ENCODE measurements at places on chromosomes 7 and 10.

GRCh38 chr10:118564114-118564513 lies 31.3 kb downstream of the PRLHR start:
- no peak overlapping the region for H3K4me3 ChIP-seq
- no peaks in the 10 kb centered on the region for H3K36me3 ChIP-seq
- DNase-seq: no peak
- H3K27ac ChIP-seq: no peak overlapping the region

DNA sequence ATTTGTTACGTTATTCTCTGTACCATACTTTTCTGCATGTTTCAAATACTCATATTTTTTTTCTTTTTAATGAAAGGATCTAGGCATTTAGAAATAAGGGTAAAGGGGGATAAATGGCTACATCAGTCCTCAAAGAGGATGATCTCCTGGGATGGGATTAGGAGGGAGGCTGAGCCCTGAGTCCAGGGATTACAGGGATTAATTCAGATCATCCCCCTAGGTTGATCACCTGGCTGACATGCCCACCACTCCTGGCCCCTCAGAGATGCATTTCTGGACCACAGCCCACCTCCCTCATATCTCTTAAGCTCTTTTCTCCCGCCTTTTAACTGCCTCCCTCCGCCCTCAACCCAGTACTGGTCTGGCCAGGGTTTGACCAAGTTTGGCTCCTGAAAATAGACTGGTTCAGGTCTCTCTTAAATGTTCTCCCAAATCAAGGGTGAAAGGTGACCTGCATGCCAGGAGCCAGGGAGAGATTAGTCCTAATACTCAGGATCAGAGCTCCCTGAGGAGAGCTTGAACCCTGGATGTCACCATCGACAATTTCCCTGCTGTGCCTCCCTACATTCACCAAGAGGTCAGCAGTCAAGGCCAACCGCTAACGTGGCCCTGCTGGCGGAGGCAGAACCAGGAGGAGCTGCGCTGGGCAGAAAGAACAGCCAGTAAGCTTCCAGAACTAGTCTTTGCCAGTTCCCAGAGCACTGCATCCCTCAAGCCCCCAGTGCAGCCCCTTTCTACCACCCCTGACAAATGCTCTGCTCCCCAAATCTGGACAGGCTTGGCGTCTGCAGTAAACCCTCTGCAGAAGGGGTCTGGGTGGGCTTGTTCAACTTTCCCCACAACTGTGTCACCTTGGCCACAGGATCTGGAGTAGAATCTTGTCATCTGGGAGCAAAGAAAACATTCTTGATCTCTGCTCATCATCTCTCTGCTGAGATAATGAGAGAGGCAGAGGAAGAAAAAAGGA lies 3.0 kb upstream of the CCDC136 start:
- H3K4me3 ChIP-seq: no peak overlapping the region
- no peaks in the 10 kb centered on the region for H3K4me1 ChIP-seq
- peaks cover 14% of the 10 kb centered on the region for H3K27me3 ChIP-seq

GRCh38 chr7:100475549-100475948 lies 3.5 kb downstream of the TSC22D4 start:
- no peaks in the 10 kb centered on the region for H3K36me3 ChIP-seq
- H3K4me1 ChIP-seq: peaks cover 29% of the 10 kb centered on the region
- DNase-seq: no peak
- no peaks in the 10 kb centered on the region for H3K27me3 ChIP-seq

DNA sequence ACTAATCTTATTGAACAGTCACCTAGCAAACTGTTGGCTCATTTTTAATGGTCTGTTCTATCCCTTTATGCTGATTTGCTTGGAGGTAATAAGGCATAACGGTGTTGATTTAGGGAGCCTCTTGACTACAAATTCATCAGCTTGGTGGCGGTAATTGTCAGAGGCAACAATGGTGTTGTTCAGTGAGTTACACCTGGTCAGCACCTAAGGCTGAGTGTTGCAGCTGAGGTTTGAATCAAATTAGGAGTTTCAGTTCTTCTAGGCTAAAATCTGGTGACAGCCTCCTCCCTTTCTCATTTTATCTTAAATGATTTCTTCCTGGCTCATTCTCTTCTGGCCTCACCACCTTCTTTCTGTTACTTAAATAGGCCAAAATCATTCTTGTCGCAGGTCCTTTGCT lies 42.3 kb upstream of the SP8 start:
- H3K27ac ChIP-seq: no peak overlapping the region
- H3K4me1 ChIP-seq: no peaks in the 10 kb centered on the region
- no peak for DNase-seq

DNA sequence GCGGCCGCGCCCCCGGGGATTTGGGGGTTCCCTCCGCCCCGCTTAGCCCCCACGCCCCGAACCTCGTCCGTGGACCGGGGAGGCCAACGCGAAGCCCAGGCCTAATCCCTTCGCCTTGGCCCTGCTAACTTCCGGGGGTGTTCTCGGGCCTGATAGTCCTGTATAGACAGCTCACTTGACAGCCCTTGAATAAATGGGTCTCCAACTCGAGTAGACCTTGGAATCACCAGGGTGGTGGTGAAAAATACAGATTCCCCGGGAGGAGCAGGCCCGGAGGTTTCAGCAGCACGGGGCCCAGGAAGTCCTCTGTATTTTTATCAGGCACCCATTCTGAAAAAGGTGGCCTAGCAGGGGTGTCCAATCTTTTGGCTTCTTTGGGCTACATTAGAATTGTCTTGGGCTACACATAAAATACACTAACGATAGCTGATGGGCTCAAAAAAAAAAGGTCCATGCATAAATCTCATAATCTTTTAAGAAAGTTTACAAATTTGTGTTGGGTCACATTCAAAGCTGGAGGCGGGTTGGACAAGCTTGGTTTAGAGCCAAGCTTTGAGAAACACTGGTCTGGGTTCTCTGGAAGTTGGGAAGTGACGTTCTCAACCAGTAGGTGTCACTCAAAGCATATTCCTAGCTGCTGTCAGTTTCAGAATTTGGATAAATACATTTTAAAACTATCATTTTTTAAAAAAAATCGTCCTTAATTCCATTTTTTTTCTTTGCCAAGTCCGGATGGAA lies 221.7 kb downstream of the PHTF2 start:
- DNase-seq: peak; percentile 74
- H3K27me3 ChIP-seq: peaks cover 29% of the 10 kb centered on the region
- H3K4me3 ChIP-seq: peak overlapping the region; percentile 71
- peak overlapping the region; percentile 77 for H3K27ac ChIP-seq
- H3K36me3 ChIP-seq: no peaks in the 10 kb centered on the region

GRCh38 chr10:119650692-119651513 lies at the start of gene BAG3:
BAG3 (plus strand) TSS chr10:119651380; CDS start chr10:119651676, 296 bp downstream.
- H3K27ac ChIP-seq: peak within 1 kb of the TSS; percentile 99
- H3K4me3 ChIP-seq: peak within 1 kb of the TSS; percentile 70
- H3K4me1 ChIP-seq: peaks cover 32% of the 10 kb centered on the region
- no peaks in the 10 kb centered on the region for H3K27me3 ChIP-seq
- no peak for DNase-seq
- H3K36me3 ChIP-seq: no peaks in the 10 kb centered on the region

DNA sequence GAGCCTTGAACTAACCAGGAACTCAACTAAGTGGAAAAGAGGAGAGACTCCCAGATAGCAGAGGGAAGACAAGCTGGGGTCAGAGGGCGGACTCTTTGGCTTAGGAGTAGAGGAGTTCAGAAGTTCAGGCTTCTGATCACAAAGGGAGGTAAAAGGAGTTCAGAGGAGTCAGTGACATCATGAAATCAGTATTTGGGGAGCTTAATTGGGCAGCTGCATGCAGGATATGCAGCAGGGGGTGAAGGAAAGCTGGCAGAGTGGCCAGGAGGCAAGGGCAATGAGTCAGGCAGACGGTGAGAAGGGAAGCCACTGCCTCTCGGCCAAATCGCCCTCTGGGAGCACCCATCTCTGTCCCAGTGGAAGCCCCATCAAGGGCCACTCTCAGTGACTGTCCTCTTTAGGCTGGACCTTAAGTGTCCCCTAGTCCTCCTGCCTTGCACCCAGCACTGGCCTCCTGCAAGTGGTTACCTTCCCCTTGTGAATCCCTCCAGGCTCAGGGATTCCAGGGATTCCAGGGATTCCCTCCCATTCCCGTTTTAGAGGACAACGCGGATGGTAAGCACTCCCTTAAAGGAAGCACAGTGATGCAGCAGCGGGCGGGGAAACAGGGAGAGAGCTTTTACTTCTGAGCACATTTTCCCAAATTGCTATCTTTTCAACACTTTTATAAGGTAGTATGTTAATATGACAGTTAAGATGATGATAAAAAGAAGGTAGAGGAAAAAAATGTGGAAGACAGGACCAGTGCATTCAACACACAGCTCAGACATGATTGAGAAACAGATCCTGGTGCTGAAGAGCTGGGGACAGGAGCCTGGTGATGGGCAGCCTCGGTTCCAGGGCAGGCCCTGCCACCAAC lies 72.6 kb downstream of the KCNMA1 start:
- H3K36me3 ChIP-seq: no peaks in the 10 kb centered on the region
- no peak for DNase-seq
- no peaks in the 10 kb centered on the region for H3K27me3 ChIP-seq
- H3K4me3 ChIP-seq: peak overlapping the region; percentile 7
- H3K27ac ChIP-seq: peak overlapping the region; percentile 64

DNA sequence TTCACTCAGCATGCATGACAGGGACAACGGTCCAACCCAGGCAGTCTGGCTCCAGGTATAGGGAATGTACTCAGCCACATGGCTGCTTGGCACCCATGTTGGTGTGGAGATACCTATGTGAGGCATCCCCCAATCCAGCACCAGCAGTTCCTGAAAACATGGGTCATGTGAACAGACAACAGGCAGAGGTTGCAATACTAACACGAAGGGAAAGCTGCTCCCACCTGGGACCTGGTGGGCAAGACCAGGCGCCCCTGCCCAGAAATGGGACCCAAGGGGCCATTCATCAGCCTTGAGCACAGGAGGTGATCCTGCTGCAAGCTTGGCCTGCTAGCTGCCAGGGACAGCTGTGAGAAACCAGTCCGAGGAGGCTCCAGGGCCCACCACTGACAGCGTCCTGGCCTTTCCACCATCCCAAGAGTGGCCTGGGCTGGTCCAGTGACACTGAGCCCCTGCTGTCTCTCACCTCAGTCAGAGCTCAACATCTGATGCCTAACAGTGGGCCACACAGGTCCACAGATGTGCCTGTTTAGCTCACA lies 142.3 kb downstream of the ARHGAP22 start:
- no peaks in the 10 kb centered on the region for H3K4me1 ChIP-seq
- no peak for DNase-seq
- peaks cover 4% of the 10 kb centered on the region for H3K27me3 ChIP-seq
- no peaks in the 10 kb centered on the region for H3K36me3 ChIP-seq
- H3K27ac ChIP-seq: no peak overlapping the region

- H3K4me1 ChIP-seq: no peaks in the 10 kb centered on the region
- no peak for DNase-seq
These were observed 13.2 kb downstream of the ITGB8 start for GRCh38 chr7:20343941-20344340.

GRCh38 chr10:79446758-79447084 lies 1.3 kb upstream of the ZCCHC24 start:
- H3K27ac ChIP-seq: no peak overlapping the region
- H3K4me1 ChIP-seq: peaks cover 19% of the 10 kb centered on the region
- H3K4me3 ChIP-seq: peak overlapping the region; percentile 60

GRCh38 chr10:68559841-68560185 lies 324 bp upstream of the TET1 start:
- H3K4me1 ChIP-seq: peaks cover 13% of the 10 kb centered on the region
- no peak for DNase-seq
- no peaks in the 10 kb centered on the region for H3K36me3 ChIP-seq
- H3K27ac ChIP-seq: peak overlapping the region; percentile 74

DNA sequence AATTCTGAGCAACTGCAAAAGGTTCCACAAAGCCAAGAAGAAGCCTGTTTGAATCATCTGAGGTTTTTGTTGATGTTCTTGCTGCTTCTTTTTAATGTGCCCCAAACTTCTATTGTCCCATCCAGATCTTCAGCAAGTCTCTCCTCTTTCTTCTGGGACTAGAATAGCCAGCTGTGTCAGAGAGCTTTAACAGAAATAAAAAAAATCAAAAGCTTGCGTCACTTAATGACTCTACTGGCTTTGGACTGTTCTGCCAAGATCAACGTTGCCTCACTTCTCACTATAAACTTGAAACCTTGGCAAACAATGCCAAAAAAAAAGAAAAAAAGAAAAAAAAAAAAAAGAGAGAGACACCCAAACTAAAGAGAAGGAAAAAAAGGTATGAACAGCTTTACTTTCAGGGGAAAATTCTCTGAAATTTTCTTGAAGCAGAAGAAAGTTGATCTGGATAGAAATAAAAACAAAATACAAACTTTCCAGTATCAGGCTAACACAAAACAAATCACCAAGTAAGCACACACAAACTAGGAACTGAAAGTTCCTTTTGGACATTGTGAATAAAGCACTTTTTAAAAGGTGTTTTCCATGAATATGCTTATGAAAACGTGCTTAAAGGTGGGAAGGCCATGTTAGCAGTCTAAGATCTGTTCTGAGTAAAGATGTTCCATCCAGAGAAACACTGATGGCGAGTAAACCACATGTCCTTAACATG lies 14.8 kb downstream of the USP54 start:
- H3K36me3 ChIP-seq: no peaks in the 10 kb centered on the region
- peak overlapping the region; percentile 2 for H3K27ac ChIP-seq
- H3K4me3 ChIP-seq: no peak overlapping the region

DNA sequence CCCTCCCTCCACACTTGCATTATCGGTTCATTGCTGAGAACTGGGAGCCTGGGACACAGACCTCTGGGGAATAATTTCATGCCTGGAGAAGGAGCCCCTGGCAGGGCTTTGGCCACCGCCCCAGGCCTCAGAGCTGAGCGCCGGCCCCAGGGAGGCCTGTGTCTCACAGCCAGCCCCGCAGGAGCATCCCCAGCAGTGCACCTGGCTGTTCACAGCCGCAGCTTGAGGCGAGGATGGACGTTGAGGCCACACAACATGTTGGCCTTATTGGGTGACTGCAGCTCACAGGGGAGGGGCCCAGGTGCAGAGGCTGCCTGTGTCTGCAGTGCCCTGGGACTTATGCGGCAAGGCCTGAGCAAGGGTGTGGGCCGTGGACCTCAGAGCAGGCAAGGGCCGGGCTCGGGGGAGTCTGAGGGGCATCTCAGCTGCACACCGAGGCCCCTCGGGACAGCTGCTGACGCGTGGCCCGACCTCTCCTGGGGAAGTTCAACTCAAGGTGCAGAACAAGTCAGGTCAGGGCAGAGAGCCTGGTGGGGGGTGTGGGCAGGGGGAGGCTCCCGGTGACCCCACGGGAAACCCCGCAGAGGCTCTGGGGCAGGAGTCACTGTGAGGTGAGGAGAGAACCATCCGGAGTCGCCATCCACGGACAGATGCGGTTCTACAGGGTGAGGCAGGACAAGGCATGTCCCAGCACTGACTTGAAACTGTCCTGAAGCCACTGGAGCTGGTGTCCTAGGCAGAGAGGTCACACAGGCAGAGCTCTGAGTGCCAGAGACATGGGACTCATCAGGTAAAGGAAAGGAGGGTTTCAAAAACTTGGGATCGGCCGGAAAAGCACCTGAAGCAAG lies 13.1 kb upstream of the UBE3C start:
- no peaks in the 10 kb centered on the region for H3K36me3 ChIP-seq
- peaks cover 7% of the 10 kb centered on the region for H3K27me3 ChIP-seq
- H3K4me1 ChIP-seq: no peaks in the 10 kb centered on the region
- DNase-seq: no peak
- H3K4me3 ChIP-seq: no peak overlapping the region
